ENCODE measurements at places on chromosomes 2 and 18.

- DNase-seq, result no peak
Measured at GRCh38 chr18:56380685-56381084, 257.7 kb downstream of the TXNL1 start.

- no peak for DNase-seq
Measured at GRCh38 chr2:186535861-186536260, 49.8 kb downstream of the ZC3H15 start.

- DNase-seq, result no peak
Measured at GRCh38 chr2:145593991-145594614, 1074.2 kb upstream of the ZEB2 start.

- no peak for DNase-seq
Measured at GRCh38 chr2:98026927-98027522, 31.3 kb upstream of the TMEM131 start.

DNA sequence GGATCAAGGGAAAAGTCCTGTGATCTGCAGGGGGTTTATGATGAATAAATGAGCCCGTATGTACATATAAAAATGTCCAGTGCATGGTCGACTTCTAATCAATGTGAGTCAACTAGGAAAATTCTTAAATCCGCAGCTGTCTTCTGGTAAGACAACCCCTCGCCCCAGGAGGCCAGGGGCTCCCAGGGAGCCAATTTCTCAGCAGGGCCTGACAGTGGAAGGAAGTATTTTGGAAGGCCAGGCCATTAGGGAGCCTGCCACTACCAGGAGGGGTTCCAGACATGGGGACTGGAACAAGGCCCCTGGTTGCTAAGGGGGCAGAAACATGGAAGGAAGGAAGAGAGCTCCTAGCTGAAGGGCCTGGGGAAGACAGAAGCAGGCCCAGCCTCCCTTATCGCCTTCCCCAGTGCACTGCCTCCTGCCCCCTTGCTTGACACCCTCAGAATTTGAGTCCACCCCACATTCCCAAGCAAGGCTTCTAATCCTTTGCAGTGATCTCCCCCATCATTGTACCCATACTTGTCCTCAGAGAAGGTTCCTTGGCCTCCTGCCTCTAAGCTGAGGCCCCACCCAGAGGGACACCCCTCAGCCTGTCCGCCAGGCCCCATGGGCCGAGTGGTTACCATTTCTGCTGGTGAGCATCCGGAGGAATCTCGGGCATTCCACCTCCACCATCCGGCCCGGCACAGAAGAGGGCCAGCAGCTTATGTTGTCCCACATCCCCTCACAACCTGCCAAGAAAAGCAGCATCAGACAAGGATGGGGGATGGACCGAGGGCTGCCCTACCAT, 45.9 kb downstream of the SCTR start:
- DNase-seq, result no peak

DNA sequence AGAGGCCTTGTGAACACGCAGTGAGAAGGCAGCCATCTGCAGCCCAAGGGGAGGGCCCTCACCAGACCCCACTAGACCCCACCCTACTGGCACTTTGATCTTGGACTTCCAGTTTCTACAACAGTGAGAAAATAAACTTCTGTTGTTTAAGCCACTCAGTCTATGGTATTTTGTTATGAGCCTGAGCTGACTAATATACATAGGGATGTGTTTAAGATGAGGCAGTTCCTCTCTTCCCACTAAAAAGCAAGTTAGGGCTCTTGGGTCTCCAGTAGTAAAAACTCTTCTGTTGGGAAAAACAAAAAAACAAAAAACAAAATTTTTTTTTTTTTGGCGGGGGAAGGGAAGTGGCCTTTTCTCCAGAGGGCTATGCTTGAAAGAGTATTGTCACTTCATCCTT, 233.2 kb upstream of the SMAD7 start:
- DNase-seq, result no peak

- DNase-seq, result no peak
Measured at GRCh38 chr2:129872446-129872845, 107.0 kb upstream of the RAB6C start.

- peak; percentile 67 for DNase-seq
Measured at GRCh38 chr2:203814661-203815540, 52.7 kb upstream of the CTLA4 start.

DNA sequence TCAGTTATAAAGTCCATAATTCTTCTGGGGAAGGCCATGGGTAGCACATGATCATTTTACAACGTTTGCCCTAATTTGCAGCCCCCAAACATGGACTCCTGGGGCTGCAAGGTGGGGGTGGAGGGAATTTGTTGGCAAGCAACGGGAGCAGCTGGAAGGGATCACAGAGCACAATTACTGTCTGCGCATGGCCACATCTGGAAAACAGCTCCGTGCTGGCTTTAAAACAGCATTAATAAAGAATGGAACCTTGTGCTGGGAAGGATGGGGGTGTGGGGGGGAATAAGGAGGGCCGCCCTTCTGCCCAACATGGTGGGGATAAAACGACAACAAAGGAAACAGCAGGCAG, 60.9 kb upstream of the SLC14A2 start:
- DNase-seq, result no peak

- peak; percentile 82 for DNase-seq
Measured at GRCh38 chr2:240557808-240558207, at the start of gene ANKMY1. ANKMY1 (minus strand) TSS chr2:240557988; CDS start chr2:240557335, 653 bp downstream.

DNA sequence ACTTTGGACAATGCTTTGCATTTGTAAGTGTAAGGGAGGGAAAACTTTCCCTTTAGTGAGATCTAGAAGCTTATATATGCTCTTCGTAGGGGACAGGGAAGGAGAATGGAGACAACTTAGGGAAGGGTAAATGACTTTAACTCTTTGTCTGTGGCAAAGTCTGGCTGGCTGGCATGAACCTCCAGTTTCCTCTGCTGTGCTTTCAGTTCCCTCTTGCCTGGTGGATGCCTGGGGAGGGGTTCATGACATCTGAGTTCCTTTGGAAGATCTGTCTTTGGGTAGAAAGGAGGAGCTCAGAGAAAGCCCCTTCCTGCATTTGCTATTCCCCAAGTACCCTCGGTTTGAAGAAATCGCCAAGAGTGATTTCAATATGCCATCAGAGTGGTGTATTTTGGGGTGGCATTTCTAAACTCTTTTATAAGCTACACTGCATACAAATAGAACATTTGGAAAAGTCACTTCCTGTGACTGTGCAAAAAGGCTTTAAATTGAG, 143.6 kb downstream of the VAPA start:
- no peak for DNase-seq

GRCh38 chr2:58651930-58652329, 410.8 kb upstream of the FANCL start:
- DNase-seq, result no peak

GRCh38 chr2:237184192-237184918, 98.7 kb downstream of the COPS8 start:
- DNase-seq, result no peak

- DNase-seq, result no peak
Measured at GRCh38 chr2:2830576-2830975, 499.5 kb upstream of the MYT1L start.

DNA sequence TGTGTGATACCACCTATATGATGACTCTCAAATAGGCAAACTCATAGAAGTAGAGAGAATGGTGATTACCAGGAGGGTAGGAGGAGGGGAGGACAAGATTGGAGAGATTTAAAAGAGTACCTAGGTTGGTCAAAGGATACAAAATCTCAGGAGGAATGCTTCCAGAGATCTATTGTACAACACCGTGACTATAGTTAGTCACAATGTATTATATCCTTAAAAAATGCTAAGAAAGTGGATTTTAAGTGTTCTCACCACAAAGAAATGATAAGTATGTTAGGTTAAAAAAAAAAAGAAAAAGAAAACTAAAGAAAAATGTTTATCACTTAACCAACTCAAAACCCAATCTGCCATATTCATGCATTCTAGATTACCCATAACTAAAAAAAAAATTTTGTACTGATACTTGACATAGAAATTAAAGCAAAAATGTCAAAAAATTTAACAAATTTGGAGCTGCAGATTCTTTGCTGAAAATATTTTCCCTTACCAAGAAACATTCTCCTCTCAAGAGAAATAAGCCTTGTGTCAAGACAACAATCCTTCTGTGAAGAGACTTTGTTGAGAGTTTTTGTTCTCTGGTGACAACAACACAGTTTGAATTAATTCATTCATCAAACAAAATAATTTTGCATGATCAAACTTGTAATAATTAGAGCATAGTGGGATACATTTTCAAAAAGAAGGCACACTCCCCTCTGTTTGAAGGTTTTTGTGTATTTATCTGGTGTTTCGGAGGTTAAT, 213.1 kb downstream of the DNER start:
- no peak for DNase-seq

DNA sequence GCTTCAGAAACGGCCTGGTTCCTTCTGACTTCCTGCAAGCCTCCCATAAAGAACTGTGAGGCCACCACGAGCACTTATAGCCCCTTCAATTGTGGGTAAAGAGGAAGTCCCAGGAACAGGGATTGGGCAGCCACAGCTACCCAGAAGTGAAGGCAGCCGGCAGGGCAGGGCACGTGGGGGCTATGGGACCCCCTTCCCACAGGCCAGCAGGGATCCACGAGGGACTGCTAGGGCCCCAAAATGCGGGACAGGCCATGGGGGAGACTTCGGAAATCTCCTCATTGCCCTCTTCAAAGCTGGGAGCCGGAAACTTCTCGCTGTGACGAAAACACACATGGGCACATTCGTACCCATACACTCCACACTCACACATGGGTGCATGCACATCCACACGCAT, 196.1 kb upstream of the SALL3 start:
- DNase-seq, result no peak

- DNase-seq, result no peak
Measured at GRCh38 chr2:171878481-171878993, 15.5 kb downstream of the SLC25A12 start.

DNA sequence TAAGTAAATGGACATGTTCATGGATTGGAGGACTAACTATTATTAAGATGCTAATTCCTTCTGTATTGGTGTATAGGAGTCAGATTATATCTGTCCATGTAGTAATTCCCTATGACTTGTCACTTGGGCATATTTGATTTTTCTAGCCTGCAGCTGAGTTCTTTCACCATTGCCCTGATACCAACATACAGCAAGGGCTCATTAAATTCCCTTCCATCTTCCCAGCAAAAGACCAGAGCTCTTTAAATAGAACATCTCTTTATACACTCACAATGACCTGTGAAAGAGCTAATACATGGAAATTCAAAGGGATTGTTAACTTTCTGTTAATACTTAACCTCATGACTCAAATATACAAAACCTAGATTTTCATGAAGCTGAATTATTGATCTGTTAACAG, 492.3 kb upstream of the VRK2 start:
- no peak for DNase-seq
